ENCODE measurements at places on chromosomes 5 and 9.
A peak's percentile ranks its signal among the peaks of the same experiment; 100 is the strongest.

- DNase-seq, result peak; percentile 92
These were observed 59.9 kb upstream of the ARRDC3 start for GRCh38 chr5:91443023-91443422.

GRCh38 chr5:68285851-68286611 lies 70.5 kb downstream of the PIK3R1 start:
- DNase-seq, result peak; percentile 61

GRCh38 chr5:121378559-121379359 lies 472.9 kb upstream of the FTMT start:
- no peak for DNase-seq

GRCh38 chr5:37248421-37248969 lies 681 bp downstream of the CPLANE1 start:
- peak; percentile 7 for DNase-seq

- DNase-seq, result peak; percentile 24
These were observed 119.5 kb upstream of the CTNND2 start for GRCh38 chr5:12023614-12024241.

GRCh38 chr5:163260961-163261360 lies 176.4 kb upstream of the CCNG1 start:
- DNase-seq, result no peak

DNA sequence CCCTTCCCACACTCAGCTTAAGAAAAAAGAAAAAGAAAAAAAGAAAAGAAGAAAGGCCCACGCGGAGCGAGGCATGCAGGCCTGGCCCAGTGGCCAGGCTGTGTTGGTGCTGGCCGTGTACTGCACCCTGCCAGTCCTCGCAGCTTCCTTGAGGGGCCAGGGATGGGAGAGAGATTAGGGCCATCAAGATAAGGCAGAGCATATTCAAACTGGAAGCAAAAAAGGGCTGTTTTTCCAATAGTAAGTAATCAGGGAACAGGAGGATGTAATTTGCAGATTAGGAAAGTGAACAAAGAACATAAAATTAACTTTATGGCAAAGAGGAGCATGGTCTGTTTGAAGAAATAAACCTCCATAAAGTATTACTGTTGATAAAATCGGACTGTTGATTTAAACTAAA lies 319.6 kb upstream of the CLINT1 start:
- DNase-seq, result no peak

DNA sequence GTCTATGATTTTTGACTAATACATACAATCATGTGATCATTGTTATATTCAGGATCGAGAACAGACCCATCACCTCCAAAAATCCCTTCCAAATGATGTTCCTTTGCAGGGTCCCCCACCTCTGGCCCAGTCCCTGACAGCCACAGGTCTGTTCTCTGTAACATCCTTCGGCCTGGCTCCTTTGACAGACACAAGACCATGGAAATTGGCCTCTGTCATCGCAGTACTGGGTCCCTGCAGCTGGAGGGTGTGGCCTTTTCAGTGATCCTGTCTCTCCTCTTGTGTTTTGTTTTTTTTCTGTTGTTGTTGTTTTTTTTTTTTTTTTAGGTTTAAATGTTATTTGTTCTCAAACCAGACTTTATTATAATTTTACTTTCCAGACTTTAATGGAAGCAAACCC lies 27.4 kb upstream of the ANKRD33B start:
- no peak for DNase-seq

GRCh38 chr5:67904366-67904765 lies 311.2 kb upstream of the PIK3R1 start:
- DNase-seq, result no peak

DNA sequence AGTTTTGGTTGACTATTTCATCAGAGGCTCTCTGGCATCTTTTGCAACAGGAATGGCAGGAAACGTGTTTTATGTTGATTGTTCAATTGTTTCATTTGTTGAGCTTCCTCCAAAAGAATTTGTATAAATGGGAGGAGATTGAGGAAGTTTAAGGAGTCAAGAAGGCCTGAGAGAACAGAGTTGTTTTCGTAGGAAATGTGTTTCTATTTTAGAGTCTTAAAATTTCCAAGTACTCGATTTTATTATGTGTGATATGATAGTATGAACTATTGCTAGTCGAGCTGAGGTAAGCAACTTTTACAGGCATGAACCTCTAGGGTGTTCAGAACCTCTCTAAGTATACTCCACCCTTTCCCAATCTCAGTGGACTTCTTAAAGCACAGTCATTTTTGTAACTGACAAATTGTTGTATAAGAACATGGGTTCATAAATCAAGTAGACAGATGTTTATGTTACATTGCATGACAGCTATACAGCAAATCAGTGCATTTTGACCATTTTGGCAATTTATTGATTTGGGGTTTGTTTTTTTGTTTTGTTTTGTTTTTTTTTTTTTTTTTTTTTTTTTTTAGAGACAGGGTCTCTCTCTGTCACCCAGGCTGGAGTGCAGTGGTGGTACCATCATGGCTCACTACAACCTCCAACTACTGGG lies 47.4 kb downstream of the POLK start:
- no peak for DNase-seq

- peak; percentile 83 for DNase-seq
These were observed 81.0 kb downstream of the ESM1 start for GRCh38 chr5:54904425-54904824.

DNA sequence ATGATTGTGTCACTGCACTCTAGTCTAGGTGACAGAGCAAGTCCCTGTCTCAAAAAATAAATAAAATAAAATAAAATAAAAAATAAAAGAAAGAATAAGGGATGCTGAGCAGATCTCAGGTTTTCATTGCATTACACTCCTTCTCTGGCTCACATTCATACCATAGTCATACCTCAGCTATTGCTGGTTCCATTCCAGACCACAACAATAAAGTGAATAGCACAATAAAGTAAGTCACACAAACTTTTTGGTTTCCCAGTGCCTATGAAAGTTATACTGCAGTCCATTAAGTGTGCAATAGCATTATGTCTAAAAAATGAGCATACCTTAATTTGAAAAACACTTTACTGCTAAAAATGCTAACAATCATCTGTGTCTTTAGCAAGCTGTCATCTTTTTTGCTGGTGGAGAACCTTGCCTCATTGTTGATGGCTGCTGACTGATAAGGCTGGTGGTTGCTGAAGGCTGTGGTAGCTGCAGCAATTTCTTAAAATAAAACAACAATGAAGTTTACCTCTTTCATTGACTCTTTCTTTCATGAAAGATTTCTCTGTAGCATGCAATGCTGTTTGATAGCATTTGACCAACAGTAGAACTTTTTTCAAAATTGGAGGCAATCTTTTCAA lies 415.7 kb downstream of the ZNF608 start:
- DNase-seq, result no peak

DNA sequence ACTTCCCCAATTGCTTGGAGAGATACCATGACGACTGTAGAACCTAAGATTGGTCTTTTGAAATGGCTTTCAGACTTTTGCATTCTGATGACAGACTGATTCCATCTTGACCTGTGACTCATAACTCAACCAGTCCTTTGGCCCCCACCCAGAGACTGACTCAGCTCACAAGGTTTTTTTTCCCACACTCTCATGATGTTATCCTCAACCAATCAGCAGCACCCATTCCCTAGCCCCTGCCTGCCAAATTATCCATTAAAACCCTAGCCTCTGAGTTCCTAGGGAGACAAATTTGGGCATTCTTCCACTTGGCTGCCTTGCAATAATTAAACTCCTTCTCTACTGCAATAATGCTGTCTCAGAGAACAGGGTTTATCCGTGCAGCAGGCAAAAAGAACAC lies 1263.3 kb upstream of the CDH9 start:
- DNase-seq, result peak; percentile 91

DNA sequence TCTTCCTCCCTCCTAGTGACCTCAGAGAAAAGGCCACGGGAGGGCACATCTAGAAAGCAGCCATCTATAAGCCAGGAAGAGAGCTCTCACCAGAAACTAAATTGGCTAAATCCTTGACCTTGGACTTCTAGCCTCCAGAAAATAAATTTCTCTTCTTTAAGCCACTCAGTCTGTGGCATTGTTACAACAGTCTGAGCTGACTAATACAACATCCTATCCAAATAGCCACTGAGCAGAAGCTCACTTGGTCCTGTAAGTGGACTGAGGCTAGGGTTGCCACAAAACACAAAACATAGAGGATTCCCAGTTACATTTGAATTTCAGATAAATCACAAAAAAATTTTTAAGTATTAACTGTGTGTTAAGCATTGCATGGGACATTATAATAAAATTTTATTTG lies 383.4 kb downstream of the MLLT3 start:
- DNase-seq, result peak; percentile 27

DNA sequence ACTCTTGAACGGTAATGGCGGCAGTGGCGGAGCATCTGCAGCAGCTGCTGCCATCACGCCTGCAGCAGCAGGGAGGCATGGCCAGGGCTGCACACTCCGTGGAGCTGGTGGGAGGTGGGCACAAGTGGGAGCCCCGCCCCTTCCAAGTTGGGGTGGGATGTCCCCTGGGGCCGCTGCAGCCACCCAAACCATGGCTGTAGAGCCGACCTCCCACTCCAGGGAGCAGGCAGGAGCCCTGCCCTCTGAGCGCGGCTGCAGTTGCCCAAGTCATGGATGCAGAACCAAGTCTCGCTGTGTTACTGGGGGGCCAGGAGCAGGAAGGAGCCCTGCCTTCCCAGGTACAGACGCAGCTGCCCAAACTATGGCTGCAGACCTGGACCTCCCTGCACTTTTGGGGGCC lies 215.3 kb upstream of the VLDLR start:
- no peak for DNase-seq

DNA sequence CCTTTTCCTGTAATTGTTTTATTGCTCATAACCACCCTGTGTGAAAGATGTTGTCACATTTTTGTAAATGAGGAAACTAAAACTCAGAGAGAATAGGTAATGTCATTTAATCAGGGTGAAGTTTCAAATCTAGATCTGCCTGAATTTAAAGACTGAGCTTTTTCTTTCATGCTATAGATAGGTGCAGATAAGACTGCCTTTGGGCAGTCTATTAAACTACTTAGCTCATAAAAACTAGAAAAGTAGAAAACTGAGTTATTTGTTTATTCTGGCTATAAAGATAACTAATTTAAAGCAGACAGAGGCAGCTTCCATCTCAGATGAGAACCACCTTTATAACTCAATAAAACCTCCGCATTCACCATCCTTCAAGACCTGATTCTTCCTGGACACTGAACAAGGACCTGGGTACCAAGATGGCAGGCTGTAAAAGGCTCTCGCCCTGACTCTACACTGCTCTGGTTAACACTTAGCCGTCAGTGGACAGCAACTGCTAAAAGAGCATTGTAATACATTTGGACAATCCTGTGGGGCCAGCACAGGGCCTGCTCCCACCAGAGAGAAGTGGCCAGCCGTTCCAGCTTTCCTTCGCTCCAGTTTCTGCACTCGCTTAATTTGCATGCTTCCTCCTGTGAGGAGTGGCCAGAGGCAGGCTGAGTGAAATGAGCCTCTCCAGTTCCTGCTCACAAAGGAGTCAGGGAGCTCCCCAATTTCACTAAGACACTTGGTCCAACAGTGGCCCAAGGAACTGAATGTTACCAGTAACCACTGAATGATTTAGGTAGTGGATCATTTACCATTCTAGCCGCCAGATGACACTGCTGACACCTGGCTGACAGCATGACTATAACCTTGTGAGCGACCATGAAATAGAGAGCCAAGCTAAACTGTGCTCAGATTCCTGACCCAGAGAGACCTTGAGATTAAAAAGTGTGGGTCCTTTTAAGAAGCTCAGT lies 566.4 kb downstream of the EFNA5 start:
- DNase-seq, result peak; percentile 5

DNA sequence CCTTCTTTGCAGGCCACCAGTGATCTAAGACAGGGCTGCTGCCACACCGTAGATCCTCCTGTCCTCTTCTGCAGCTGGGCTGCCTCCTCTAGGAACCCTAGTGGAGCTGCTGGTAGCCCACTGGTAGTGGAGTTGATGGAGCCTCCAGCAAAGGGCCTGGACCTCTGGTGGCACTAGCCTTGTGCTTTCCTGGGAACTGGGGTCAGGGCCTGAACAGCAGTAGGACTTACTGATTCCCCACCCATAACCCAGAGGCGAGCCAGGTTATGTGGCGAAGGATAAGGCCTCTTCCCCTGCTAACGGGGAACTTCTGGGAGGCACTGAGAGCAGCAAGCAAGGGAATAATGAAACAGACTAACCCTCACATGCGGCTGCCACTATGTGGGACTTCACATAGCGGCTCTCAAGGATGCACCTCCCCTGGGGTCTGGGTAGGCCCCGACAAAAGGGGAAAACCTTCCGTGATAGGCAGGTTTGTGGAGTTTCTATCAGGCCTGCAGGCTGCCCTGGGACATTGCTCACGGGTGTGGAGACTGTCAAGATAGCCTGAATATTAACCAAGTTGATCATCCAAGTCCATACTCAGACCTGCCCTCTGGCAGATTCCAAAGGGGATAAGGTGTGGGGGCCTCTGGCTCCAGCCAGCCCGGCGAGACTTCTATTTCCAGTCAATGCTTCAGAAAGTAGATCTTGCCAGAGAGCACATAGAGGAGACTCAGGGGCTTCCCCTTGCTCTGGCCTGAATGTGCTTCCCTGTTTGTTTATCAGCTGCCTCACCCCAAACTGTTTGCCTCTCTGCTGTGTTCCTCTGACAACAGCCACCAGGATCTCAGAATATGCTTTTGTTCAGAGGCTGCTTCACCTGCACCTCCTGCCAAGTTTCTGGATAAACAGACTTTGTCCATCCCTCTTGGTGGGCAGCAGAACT lies 7.4 kb downstream of the SLC22A4 start:
- DNase-seq, result no peak

DNA sequence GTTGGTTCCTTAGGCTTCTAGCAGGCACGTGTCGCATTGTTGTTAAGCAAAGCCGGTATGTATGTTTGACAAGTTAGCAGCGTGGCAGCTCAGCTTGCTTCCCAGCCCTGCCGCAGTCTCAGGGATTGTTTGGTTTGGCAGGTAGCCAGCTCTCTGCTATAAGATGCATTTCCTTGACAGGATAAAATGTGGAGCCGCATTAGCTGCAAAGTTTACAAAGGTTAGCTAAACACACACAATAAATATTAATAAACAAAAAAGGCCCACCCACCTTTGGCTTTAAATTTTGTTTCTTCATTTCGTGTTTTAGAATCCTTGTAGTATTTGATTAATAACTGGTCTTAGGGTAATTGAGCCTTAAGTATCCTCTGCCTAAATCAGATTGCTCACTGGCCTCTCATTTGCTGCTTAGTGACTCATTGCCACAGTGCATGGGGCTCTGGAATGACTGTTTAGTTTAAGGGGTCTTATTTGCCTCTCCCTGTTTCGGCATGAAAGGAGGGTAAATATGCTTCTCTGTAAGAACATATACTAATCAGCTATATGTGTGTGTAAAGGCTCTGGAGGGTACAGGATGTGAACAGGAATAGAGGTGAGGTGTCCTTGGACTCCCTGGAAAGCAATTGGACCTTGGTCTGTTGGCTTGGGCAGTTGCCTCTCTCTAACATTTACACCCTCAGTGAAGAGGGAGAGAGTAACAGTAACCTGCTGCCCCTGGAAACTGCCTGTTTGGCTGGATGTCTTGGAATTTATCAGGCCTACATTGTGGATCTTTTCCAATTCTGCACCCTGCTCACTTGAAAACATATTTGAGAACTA lies 122.0 kb downstream of the GDNF start:
- DNase-seq, result peak; percentile 82

Data from HCEC 1CT (cell line).